Thymus (tissue), 14 donors: ENCODE measurements at places on chromosomes 7 and 10.

GRCh38 chr7:150784120-150784736 is 15.9 kb downstream of the TMEM176B start:
- peak; percentile 5 for DNase-seq

GRCh38 chr7:114941692-114942091 is 19.8 kb downstream of the MDFIC start:
- DNase-seq = no peak

DNA sequence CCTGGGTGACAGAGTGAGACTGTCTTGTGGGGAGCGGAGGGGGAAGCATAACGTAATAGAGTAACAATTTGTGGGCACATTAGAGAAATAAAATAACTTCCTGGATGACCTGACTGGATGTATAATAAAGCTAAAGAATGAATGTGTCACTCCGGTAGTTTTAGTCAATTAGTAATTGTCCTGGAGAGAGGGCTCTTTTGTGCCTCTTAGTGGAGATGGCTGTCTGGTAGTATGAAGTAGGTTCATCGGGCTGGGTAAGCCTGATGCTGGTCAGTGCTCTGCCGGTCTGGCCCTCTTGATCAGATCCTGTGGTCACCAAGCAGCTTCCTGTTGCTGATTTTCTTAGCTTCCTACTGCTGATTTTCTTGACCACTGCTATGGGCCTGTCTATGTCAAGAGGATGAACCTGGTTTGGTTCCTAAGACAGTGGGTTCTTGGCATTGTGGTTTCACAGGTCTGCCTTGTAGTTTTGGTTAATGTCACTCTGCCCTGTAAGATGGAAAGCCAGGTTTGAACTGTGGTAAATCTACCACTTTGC is 34.1 kb downstream of the ZRANB1 start:
- DNase-seq = no peak

DNA sequence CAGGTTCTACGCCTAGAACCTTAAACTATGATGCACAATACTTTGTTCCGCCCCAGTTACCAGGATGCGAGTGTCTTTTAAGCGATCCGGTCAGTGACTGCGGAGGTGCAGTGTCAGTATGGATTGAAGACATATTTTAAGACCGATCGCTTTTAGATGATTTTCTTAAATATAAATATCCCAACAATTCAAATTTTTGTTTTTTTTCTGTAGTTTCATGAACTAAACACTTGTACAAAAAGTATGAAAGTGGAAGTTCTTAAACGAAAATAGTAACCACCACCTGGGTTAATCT is 835 bp downstream of the COMMD3 start:
- DNase-seq = no peak

GRCh38 chr10:103703941-103704919 is 151.1 kb downstream of the SH3PXD2A start:
- DNase-seq = no peak
